Activated CD4-positive, CD25-positive, alpha-beta regulatory T cell treated with anti-CD3 and anti-CD28 coated beads, Interleukin-2, amount 50 U/mL, for 24 hours (primary cell): ENCODE measurements at places on chromosomes 7 and 10.

- no peak for ATAC-seq
Measured at GRCh38 chr7:134200970-134201369, 73.8 kb downstream of the LRGUK start.

- no peak for ATAC-seq
Measured at GRCh38 chr10:1156921-1157614, 100.9 kb downstream of the WDR37 start.

DNA sequence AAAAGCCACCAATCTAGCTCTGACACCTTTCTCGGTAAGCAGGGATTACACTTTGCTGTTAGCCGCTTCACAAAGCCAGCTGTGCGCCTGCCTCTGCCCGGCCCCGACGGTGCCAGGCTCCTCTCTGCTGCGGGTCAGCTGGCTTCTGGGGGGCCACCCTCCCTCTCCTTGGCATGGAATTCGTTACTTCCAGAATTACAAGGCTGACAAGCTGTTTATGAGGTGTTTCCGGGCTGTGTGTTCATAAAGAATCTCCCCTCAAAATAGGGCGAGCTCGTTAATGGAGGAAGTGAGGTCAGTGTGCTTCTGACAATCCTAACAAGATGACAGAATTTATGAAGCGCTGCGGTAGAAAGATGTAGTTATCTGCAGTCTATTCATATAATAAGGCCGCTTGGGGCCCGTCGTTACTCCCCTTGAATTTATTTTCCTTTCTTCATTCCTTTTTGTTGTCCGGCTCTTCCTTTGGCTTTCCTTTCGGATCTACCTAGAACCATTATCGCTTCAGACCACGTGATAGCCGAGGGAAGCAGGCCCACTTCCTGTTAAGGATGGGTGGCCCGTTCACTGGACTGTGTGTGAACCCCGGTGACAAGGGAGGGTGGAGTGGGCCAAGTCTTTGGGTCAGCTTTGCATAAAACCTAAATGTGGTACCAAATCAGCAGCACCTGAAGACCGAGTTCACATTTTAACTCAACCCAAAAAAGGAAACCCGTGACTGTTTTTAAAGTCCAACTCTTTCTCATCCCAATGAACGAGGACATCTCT is 273.0 kb upstream of the YAE1 start:
- no peak for ATAC-seq

DNA sequence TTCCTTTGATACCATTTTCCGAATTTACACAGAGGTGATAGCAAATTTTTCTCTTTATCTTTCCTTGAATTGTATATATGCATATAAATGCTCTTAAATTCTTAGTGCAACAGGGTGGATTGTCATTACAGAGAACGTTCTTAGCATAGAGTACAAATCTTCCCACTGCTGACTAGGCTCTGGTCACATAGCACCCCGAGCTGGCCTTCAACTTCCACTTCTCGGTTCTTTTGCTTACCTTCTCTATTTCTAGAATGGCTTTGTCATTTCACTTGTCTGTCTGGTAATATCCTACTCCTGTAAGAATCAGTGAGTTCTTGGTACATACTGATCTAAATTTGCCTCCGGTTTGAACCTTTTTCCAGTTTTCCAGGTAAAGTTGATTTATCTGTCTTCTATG is 13.4 kb downstream of the ADIRF start:
- no peak for ATAC-seq

DNA sequence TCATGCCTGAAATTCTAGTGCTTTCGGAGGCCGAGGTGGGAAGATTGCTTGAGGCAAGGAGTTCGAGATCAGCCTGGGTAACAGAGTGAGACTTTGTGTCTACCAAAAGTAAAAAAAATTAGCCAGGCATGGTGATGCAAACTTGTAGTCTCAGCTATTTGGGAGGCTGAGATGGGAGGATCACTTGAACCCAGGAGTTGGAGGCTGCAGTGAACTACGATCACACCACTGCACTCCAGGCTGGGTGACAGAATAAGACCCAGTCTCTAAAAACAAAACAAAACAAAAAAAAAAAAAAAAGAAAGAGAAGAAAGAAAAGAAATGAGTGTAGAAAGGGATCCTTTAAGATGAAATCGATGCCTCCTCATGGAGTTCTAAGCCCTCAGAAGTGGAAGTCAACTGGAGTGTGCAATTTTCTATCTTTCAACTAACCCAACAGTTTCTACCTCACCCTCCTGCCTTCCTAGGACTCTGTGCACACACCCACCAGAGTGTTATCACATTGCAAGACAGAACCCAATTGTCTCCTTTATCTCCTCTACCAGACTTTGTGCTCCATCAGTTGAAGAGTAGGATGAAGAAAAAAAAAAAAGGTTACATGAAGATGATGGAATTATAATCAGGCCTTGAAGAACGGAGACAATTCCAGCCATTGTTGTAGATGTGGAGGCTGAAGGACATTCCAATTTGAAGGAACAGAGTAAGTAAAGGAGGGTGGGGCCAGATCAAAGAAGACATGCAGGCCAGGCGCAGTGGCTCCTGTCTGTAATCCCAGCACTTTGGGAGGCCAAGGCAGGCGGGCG is 26.9 kb downstream of the NYAP1 start:
- no peak for ATAC-seq

DNA sequence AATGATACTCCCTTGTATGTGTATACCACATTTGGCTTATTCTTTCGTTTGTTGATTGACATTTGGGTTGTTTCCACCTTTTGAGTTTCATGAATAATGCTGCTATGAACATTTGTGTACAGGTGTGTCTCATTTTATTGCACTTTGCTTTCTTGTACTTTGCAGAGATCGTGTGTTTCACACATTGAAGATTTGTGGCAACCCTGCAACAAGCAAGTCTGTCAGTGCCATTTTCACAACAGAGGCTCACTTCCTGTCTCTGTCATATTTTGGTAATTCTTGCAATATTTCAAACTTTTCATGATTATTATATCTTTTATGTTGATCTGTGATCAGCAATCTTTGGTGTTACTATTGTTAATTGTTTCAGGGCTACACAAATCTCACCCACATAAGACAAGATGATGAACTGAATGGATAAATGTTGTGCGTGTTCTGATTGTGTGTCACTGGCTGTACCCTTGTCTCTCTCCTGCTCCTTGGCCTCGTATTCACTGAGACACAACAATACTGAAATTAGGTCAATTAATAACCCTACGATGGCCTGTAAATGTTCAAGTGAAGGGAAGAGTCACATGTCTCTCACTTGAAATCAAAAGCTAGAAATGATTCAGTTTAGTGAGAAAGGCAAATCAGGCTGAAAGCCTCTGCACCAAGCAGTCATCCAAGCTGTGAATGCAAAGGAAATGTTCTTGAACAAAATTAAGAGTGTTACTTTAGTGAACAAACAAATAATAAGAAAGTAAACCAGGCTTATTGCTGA is 133.6 kb upstream of the JCAD start:
- ATAC-seq = no peak

GRCh38 chr7:2068693-2069471 is 163.9 kb downstream of the MAD1L1 start:
- ATAC-seq = no peak

- ATAC-seq = no peak
Measured at GRCh38 chr10:110498982-110499795, 1.5 kb downstream of the DUSP5 start.

- no peak for ATAC-seq
Measured at GRCh38 chr7:13792208-13792607, 197.3 kb downstream of the ETV1 start.

DNA sequence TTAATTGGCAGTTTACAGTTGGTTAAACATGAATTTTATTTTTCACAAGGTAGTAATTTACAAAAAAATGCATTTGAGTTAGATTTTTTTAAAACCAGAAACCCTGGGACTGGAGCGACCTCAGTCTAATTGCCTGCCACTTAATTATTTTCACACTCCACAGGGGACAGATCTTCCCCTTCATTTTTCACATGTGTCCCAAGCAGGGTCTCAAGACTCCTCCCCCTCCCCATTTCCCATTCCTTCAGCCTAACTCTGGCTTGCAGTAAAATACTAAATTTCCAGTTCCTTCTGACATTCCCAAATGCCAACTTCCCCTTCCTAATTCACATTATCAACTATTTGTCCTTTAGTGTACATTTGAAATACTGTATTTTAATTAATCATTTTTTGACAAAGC is 948 bp downstream of the ZNF138 start:
- ATAC-seq = no peak

DNA sequence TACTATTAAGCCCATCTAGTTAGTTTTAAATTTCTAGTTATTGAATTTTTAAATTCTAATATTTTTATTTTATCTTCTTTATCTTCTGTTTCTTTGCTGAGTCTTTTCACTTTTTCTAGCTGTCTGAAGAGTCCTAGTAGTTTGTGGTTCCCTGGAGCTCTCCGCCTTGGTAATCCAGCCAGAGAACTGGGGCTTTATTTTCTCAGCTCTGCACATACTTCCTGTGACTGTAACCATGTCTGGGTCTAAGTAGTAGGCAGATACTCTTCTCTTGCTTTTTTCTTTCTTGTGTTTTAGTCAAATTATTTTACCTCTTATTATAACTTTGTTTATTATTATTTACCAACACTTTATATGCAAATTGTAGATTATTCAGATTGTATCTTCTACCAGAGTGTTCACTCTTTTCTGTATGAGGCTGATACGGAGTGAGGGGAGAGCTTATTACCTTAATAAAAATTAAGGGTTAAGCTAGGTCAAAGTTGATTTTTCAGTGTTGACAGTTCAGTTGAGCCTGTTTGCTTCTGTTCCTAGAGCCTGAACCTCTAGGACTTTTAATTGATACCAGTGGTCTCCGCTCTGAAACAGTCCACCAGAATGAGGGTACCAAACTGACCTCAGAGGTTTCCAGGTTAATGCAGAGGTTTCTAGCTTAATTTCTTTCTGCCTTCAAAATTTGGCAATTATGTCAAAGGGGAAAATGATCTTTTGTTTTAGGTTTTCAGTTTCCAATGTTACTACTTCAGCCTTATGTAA is 155.4 kb downstream of the ADK start:
- no peak for ATAC-seq

- no peak for ATAC-seq
Measured at GRCh38 chr7:130350945-130351790, 6.6 kb downstream of the CPA5 start.

- ATAC-seq = no peak
Measured at GRCh38 chr7:90262438-90262837, 17.5 kb downstream of the CFAP69 start.

DNA sequence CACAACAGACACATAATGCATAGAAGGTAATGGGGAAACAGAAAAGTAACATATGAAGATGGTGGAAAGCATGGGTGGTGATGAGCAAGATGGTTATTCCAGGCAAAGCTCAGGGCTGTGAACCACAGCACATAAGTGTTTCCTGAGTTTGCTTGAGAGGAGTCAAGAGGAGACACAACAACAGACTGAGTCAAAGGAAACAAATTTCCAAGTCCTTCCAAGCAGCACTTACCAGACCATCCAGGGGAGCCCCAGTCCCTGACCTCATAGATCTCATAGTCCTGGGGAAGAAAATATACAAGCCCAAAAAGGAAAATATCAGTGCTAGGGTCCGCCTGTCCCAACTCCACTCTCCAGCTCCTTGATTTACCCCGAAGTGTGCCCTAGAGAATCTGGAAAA is 216.6 kb upstream of the FZD1 start:
- no peak for ATAC-seq

DNA sequence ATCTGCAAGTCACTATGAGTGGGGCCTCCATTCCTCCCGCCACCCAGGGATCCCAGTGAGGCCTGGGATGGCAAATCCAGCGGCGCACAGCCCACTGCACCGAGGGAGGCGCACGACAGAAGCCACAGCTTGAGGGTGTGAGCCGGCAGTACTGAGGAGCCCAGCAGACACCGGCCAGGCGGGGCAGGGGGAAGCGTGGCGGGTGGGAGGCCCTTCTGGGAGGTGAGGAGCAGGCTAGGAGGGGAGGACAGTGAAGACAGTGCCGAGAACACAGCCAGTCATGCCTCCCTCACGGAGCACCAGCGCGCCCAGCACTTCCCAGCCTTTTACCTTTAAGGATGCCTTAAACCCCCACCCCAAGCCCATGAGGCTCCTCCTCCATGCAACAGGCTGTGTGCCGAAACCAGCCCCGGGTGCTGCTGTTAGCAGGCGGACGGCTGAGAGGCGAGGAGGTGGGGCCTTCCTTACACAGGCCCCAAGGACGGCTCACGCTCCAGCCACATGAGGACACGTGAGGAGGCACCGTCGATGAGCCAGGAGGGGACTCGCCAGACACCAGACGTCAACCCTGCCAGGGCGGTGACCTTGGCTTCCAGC is 258.5 kb downstream of the PTPRN2 start:
- no peak for ATAC-seq
